ENCODE measurements at places on chromosomes 3 and 15.

DNA sequence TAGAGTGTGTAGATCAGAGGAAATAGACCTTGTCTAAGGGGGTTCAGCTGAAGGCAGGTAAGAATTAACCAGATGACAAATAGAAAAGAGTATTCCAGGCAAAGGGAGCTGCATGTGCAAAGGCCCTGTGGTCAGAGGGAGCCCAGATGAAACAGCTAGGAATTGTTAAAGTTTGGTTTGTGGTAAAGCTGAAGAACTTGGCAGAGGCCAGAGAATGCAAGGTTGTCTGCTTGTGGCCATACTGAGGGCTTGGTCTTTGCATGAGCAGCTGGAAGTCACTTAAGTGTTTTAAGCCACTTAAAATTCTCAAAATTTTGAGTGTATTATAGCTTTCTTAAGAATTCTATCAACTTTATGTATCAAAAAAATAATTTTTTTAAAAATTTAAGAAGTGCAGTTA is 116.5 kb downstream of the NEK10 start:
- no peak for DNase-seq

- DNase-seq = no peak
Observed at GRCh38 chr15:67150023-67150860, 84.8 kb downstream of the SMAD3 start.

GRCh38 chr3:95815828-95816227 is 998.6 kb upstream of the EPHA6 start:
- DNase-seq = no peak

- DNase-seq = no peak
Observed at GRCh38 chr3:172777901-172778300, 27.4 kb downstream of the ECT2 start.

DNA sequence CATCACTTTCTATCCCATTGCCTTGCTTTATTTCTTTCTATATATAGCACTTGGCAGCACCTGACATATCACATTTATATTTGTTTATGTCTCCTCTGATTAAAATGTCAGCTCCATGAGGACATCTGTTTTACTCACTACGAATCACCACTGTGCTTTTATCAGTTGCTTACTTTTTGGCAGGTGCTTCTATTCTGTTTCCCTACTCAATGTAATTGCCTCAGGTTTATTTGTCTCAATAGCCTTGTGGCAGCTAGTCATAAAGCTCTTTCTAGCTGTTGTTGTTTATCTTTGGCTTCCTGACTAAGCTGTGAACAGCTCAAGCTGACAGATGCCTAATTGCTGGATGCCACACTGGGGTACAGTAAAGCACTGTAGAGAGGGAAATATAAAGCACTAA is 85.5 kb downstream of the VPS13C start:
- no peak for DNase-seq

DNA sequence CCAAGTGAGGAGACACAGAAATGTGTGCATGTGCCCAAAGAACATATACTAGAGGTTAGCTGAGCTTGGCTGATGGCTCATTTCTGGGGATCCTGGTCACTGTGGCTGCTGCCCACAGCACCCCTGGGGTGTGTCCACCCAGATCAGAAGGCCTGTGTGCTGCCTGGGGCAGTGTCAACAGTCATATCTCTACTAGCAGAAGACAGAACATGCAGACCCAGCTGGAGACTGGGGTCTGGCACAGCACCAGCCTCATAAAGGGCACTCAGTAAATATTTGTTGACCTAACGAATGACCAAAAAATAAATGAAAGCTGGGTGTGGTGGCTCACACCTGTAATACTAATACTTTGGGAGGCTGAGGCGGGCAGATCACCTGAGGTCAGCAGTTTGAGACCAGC is 16.4 kb downstream of the CHRNA3 start:
- no peak for DNase-seq

DNA sequence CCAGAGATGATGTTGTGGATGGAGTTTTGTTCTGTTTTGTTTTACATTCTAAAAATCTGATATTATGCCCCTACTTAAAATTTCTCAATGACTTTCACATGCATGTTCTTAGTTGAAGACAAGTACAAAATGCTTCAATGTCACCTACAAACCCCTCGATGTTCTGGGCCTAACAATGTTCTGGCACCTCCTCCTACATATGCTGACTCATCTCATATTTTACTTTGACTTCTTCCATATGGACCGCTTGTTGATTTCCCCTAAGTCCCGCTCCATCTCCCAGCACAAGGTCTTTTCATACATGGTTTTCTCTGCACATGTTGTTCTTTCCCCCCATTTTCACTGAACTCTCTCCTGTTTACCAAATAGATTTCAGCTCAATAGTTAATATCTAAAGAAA is 441.4 kb downstream of the CNTN6 start:
- no peak for DNase-seq

GRCh38 chr3:10419637-10420232 is 85.7 kb downstream of the ATP2B2 start:
- no peak for DNase-seq

- DNase-seq = no peak
Observed at GRCh38 chr15:70147778-70148177, 50.1 kb upstream of the TLE3 start.

DNA sequence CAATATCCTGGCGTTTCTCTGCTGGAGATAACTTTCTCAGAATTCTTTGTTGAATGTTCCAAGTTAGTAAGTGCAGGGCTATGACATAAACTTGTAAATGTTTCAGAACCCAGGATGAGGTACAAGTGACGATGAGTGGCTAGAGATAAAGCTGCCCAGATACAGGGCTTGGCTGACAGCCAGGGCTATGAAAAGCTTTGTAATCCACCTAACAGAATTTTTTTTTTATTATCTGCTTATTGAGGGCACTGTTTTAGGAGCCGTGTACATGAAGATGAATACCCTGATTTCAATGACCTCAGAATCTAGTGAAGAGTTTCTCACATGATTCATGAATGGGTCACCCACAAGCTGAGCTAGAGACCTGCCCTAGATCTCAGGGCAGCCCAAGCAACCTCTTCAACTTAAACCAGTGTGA is 431.4 kb downstream of the DIPK2A start:
- no peak for DNase-seq

GRCh38 chr3:94083261-94083660 is 20.4 kb downstream of the NSUN3 start:
- DNase-seq = no peak

- no peak for DNase-seq
Observed at GRCh38 chr15:41340189-41340695, 7.6 kb downstream of the NUSAP1 start.

DNA sequence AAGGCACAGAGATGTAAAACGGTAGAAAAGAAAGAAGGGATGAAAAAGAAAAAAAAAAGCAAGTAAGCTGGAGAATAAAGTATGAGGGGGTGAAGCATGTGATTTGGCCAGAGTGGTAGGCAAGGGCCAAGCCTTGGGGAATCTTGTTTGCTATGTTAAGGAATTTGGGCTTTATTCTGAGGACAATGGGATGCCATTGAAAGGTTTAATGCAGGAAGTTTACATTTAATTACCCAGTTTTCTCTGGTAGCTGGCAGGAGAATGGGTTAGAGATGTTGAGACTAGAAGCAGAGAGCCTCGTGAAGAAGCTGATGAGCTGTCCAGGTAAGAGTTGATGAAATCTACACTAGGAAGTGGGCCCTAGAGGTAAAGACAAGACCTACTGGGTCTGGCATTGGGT is 455.9 kb downstream of the PDCD6IP start:
- DNase-seq = no peak

DNA sequence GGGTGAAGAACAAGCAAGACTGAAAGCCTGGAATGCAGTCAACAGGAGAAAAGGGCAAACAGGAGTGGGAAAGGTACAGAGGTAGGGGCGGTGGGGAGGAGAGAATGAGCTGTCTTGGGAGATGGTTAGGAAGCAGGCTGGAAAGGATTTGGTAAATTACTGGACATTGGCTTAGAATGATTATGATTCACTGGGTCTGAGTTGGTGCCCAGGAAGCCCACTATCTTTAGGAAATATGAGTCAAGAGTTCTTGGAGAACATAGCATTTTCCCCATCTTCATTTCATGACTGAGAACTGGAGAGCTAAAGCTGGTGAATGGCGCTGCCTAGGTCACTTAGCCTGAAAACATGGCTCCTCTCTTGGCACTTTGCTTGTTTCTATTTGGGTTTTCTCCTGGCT is 74.7 kb upstream of the C3orf80 start:
- no peak for DNase-seq

- no peak for DNase-seq
Observed at GRCh38 chr15:41945221-41945620, 27.1 kb downstream of the EHD4 start.

DNA sequence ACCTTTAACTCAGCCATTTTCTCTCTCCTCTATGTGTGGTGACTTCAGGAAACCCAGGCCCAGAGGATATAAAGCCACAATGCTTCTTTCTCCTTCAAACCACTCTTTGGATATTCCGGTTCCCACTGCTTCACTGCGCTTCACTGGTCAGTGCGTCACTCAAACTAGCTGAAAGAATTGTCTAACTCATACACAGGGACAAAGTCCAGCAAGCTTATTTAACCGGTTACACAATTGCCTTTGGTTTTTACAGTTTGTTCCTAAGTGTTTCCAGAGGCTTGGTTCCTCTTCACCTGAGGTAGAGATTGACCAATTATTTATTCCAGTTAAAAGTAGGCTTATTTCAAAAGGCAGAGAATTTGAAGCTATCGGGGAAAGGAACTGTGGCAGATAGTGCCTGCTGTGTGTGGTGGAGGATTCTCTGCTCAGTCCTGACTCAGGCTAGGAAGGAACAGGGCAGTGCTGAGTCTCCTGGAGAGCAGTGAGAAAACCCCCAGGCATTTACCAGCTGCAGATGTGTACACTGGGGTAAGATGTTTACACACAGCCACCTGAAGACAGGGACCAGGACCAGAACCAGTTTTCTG is at the start of gene HGD:
HGD (minus strand) TSS at position 145 of the 587 bp plus-strand sequence; CDS start at position 17, 128 bp downstream.
- no peak for DNase-seq

DNA sequence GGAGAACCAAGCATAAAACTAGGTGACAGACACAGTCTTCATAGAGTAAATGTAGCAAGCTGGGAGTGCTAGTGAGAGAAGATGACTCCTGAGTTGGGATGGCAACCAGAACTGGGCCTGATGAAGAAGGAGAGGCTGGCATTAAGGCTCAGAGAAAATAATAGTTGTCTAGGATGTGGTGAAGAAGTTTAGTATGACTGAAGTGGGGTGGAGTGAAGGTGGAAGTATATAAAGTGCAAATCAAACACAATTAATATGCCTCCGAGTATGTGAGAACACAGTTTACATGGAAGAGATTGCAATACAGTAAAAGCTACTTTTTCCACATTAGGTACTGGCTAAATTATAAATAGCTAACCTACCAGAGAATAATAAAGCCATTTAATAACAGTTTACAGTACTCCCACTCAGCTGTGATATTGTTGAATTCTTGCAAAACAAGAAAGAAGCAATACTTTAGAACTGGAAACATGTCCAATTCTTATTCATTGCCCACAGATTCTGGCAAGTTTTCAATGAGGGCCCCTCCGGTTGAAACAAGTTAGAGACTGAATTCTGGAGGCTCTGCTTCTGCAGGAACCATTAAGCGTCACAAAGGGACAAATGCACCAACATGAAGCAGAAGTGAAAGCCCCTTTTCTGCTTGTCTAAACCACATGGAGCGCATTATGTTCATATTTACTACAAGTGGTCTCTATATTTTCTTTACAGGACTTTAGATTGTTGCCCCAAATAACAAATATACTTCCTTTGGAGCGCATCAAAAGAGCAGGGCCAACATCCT is 243.7 kb downstream of the SLC9A9 start:
- no peak for DNase-seq

- DNase-seq = no peak
Observed at GRCh38 chr15:81069909-81070308, 64.2 kb upstream of the CFAP161 start.

- DNase-seq = no peak
Observed at GRCh38 chr15:68277131-68277602, 378 bp upstream of the FEM1B start.

GRCh38 chr3:175297216-175297615 is 438.1 kb downstream of the NAALADL2 start:
- no peak for DNase-seq

- DNase-seq = peak; percentile 80
Observed at GRCh38 chr3:53170325-53171063, 9.5 kb downstream of the PRKCD start.
